ENCODE measurements at places on chromosomes 7 and 10. TPM values are rescaled to one million over a fixed set of nuclear protein-coding genes. Genes with fewer than 3 reads are reported as not detected.

DNA sequence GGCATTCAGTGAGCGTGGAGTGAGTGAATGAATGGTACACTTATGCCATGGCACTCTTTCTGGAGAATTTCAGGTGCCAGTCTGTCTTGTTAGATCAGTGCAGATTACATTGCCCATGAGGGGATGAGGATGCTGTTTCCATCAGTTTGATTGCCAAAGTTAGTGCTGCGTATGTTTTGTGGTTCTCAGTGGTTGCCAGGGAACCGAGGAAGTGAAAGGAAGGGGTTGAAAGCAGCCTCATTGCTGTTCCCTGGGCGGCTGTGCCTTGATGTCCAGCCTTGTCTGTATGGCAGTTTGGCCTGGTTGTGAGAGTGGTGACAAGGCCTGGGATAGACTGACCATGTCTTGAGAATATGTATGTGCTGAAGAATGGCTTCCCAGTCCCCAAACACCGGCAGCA, 30.2 kb downstream of the WBP1L start:
- peak; percentile 80 for DNase-seq

- no peak for DNase-seq
Observed at GRCh38 chr10:14821635-14822375, 16.0 kb downstream of the CDNF start.

- DNase-seq, result no peak
Observed at GRCh38 chr10:124971276-124971675, 29.4 kb downstream of the ZRANB1 start.

GRCh38 chr10:73802276-73802991, 9.0 kb downstream of the NDST2 start:
- DNase-seq, result no peak

MYO1G gene
- under 0.01 TPM for total RNA-seq

DNA sequence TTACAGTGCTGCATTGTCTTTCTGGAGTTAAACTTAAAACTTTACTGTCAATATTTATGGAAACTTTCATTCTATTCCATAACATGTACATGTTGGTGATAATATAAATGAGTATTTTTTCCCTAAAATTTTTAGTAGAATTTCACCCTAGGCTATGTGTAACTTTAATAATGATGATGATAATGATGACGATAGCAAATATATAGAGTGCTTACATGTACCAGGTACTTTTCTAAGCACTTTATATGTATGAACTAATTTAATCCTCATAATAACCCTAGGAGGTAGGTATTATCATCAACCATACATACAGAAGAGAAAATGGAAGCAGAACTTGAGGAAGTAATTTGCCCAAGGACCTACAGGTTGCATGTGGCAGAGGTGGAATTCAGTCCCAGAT, 85.6 kb downstream of the LRRTM3 start:
- no peak for DNase-seq

BMPR1A gene
- total RNA-seq, result 0.13 TPM

CCM2 gene
- total RNA-seq, result 44.4 TPM

- no peak for DNase-seq
Observed at GRCh38 chr10:38093816-38094157, 350 bp upstream of the ZNF37A start.

EPHB6 gene
- under 0.01 TPM for total RNA-seq

MEST gene
- total RNA-seq, result 0.64 TPM

- DNase-seq, result no peak
Observed at GRCh38 chr7:33038639-33039038, 23.9 kb downstream of the NT5C3A start.

AGAP5 gene
- 1.3 TPM for total RNA-seq

DNA sequence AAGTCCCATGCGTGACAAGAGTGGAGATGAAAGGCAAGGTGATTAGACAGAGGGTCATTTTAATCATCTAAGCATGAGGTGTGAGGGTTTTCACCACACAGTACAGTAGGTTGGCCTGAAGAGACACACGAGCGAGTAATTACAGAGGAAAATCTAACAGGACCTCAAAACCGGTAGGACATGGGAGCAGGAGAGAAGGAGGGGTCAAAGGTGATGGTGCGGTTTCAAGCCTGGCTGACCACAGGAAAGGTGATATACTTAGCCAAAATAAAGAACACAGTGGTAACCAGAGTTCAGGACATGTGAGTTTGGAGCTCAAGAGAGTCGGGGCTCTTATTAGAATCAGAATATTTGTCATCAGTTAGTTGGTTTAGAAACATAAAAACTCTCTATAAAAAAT, 20.0 kb downstream of the GLI3 start:
- no peak for DNase-seq

MRPL32 gene
- 57.4 TPM for total RNA-seq

- DNase-seq, result no peak
Observed at GRCh38 chr10:13877154-13877909, 290.6 kb downstream of the PRPF18 start.

DNA sequence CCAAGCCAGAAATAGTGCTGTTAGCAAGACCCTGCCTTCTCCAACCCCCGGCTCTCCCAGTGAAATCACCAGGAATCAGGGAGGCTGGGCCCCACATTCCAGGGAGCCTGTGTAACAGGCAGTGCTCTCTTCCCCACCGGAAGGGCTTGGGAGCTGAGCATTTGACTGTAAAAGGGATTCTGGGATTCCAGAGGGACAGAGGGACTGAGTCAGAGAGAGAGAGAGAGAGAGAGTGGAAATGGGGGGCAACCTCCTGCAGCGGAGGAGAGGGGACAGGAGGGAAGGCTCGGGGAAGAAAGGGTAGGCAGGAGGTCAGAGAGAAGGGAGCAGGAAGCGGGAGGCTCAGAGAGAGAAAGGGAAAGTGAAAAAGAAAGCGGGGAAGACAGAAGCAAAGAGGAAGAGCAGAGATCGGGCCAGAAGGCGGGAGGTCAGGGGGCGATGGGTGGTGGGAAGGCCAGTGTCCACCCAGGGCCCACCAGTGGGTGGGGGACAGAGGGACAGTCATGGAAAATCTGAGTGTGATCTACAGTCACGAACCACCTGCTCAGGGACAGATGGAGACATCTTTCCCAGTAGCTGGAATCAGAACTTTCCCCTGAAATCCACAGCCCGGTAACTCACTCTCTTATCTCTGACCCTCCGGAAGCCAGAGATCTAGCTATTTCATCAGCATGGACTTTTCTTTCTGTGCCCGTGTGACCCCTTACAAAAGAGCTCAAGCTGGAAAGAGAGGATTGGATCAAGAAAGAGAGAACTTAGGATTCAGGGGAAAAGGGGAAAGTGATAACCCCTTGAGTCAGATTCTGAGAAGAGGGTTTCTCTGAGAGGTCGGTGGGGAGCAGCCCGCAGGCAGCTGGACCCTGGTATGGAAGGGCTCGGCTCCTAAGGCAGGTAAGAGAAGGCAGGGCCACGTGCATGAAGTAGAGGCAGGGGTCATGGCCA, 4.6 kb upstream of the SERPINE1 start:
- DNase-seq, result peak; percentile 74

HTRA1 gene
- total RNA-seq, result 60.7 TPM

Measured in dermis microvascular lymphatic vessel endothelial cell (primary cell).